Inflammatory macrophage treated with lipopolysaccharide for 4 hours (primary cell): ENCODE measurements at places on chromosomes 5 and 9.

- DNase-seq, result peak; percentile 98
Observed at GRCh38 chr9:124218438-124218982, 39.2 kb upstream of the NEK6 start.

GRCh38 chr9:8020186-8020585 is 220.6 kb upstream of the DMAC1 start:
- no peak for DNase-seq

DNA sequence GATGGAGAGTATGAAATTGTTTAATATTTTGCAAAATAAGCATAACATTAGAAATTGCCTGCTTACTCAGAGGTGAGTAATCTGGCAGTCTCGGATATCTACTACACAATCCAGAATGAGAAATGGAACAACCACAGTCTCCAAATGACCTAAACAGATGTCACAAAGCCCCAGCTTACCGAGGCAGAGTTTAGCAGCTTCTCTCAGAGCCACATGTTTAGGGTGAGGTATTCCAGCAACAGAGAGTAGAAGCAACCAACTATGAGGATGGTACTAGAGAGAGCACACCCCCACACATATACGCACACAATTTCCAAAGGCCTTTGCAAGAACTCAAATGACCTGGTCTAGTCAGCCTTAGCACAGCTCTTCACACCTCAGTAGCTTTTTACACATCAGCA is 122.7 kb upstream of the LPAR1 start:
- peak; percentile 75 for DNase-seq

DNA sequence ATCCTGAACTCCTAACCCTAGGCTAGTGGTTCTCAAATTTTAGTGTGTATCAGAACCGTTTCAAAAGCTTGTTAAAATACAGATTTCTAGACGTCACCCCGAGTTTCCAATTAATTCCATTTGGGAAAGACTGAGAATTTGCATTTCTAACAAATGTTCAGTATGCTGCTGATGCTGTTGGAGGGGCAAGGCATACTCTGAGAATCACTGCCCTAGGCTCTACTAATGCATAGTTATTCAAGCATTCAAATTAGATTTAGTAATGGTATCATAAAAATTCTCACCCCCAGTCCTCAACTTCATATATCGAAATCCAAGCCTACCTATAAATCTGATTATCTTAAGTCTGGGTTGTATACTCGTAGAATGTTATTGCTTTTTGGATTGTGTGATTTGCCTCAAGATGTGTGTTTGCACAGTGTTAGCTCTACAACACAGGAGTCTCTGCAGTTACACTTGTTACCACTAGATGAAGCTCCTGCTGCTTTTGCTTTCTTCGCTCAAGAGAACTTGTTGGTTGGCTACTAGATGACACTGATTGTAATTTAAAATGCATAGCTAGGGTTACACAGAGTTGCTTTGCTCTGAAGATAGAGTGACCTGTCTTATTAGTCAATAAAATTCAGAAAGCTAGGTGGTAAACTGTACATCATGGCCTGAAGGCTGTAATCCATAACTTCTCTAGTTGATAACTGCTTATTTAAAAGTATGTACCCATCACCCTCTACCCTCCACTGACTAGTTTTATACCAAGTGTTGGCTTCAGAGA is 7.5 kb upstream of the ERAP2 start:
- peak; percentile 78 for DNase-seq

- DNase-seq, result no peak
Observed at GRCh38 chr5:16135003-16135402, 44.6 kb downstream of the MARCHF11 start.

GRCh38 chr5:88660947-88661805 is 221.8 kb downstream of the MEF2C start:
- DNase-seq, result peak; percentile 21

- DNase-seq, result no peak
Observed at GRCh38 chr9:18520416-18521047, 46.6 kb downstream of the ADAMTSL1 start.

DNA sequence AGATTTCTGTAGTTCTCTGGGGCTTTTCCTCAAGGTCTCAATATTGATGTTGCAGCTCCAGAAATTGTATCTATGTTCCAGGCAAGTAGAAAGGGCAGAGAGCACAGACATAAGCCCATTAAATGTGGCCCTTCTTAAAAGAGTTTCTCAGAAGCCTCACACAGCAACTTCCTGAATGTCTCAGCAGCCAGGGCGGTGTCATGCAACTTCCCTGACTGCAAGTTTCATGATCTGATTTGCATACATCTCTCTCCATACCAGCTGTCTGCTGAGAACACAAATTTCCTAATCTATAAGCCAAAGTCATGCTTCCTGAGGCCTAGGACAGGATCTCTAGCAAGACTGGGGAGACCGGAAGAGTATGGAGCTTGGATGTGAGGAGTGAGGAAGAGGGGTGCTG is 13.0 kb downstream of the RGS7BP start:
- DNase-seq, result no peak

- DNase-seq, result no peak
Observed at GRCh38 chr9:12708562-12709298, 15.5 kb downstream of the TYRP1 start.

- no peak for DNase-seq
Observed at GRCh38 chr5:133612249-133612860, at the start of gene FSTL4. TSS of gene FSTL4 (minus strand) at chr5:133612541.

DNA sequence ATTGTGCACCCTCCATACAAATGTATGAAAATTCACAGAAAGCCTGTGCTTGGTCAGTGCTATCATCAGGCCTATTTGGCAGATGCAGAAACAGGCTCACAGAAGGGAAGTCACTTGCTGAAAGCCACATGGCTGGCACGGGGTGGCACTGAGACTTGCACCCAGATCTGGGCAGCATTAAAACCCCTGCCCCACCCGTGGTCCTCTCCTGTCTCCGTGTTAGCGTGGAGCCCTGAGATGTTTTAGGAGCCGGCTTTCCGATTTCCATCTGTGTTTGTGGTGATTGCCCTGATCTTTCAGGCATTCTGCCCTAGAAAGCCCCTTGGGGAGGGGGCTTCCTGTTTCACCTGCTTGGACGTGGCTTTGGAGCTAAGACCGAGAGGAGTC is 102.2 kb upstream of the IER5L start:
- DNase-seq, result no peak

DNA sequence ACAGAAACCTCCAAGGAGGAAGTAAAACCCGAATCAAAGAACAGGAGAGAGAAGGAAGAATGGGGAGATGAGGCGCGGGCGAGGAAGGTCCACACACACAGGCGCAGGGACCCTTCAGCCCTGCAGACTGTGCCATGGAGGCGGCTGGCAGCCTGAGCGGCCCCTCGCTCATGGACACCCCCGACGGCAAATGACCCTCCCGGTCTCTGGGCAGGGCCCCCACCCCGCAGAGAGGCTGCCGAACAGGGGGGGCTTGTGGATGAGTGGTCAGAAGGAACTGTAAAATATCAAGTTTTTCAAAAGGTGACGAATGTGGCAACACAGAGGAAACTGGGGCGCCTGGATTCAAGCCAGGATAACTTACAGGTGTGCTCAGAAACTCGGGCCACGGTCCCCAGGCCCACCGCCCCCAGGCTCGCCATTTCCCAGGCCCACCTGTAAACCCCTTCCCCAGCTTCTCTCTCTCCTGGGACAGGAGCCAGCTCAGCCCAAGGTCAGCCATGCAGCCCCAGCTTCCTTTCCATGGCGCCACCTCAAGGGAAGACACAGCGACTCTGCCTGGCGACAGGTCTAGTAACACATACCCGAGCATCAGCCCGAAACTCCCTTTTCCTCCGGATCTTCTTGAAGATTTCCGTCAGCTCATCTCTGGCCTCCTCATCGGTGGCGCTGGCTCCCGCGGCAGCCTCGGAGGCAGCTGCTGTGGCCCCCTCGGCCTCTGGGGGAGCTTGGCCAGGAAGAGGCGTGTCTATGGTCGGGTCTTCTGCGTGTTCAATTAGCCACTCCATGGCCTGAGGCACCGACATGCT is 16.5 kb downstream of the UBAC1 start:
- no peak for DNase-seq

GRCh38 chr9:127930231-127931091 is at the start of gene PIP5KL1:
TSS of gene PIP5KL1 (minus strand) at chr9:127930777. CDS start at chr9:127930752, 25 bp downstream.
- peak; percentile 76 for DNase-seq

- DNase-seq, result no peak
Observed at GRCh38 chr9:78577156-78577906, 280.4 kb downstream of the PSAT1 start.

GRCh38 chr5:26881901-26882300 is 156.5 kb downstream of the CDH9 start:
- no peak for DNase-seq

DNA sequence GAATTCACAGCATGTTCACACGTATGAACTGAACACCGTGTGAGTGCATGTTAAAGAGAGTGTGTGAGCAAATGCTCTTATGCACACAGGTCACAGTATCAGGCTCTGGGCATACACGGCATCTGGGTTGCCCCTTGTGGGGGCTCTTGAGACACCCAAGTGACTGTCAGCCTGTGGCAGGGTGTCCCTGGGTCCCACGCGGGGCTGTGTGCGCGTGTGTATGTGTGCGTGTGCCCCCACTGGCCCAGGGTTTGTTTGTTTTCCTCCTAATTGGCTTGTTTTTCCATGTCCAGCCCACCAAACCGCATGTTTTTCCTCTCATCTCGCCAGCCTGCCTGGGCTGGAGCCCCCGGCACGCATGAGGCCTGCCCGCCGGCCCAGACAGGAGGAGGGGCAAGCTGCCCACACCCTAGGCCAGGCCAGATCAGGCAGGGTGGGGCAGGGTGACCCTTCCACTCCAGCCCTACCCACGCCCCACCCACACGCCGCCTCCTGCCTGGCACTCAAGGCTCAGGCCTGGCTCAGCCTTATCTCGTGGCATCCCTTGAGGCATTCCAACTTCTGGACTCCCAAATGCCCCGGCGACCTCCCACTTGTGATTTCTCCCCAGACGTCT is 28.8 kb downstream of the CNTFR start:
- no peak for DNase-seq

DNA sequence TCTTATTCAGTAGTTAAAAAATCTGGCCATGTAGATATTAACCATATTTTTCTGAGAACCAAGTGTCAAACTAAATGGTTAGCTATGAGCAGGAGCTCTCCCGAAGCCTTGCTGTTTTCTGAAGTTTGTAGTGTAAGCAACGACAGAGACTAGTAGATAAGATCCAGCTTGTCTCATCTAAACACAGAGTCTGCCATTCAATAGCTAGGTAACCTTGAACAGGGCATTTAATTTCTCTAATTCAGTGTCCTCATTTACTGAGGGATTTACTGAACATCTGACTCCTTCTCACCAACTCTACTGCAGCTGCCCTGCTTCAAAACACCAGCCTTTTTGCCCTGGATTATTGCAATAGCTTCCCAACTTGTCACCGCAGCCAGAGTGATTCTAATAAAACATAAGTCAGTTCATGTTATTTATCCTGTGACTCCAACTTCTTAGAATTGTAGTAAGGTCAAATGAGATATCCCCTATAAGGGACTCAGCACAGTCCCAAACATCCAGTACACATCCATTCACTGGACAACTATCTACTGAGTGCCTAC is 337.0 kb downstream of the PLK2 start:
- DNase-seq, result no peak

DNA sequence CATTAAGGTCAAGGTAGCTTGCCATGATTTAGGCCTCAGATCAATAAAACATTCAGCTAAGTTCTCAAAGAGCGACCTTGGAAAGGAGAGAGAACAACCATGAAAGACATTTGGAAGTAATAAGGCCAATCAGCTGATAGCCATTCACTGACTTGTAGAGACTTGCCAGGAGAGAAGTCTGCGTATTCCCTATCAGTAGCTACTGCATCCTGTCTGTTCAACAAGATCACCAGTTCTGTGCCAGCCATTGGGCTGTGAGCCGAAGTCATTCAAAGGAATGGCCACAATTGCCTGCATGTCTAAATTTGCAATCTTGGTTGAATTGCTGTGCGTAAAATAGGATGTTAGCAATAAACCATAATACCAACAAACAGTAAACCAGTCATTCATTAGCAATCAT is 219.8 kb downstream of the FBXL7 start:
- DNase-seq, result no peak

DNA sequence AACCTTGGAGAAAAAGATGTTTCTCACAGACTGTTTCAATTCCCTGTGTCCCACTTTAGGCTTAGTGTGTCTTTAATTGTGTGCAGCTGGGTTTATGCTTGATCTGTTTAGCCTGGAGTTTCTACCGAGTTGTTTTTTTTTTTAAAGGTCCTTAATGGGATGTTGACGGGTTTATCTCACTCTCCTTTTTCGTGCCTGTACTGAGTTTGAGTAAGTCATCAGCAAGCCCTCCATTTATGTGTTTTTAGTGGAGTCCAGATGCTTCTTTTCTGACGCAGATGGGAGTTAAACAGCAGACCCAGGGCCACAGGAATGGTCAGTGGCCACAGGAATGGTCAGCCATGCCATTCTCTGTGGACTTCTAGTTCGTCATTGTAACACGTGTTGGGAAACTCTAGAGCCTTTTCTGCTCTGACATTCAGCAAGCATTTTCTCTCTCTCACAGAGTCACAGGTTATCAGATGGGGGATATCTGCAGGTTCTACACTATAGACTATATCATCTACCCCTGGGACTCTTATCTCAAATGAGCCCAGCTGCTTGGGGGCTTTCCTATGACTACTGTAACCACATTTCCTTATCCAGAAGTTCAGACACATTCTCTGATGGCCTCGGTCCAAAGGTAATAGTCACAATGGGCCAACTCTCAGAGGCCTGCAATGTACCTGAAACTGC is 190.5 kb downstream of the TTLL11 start:
- DNase-seq, result no peak

DNA sequence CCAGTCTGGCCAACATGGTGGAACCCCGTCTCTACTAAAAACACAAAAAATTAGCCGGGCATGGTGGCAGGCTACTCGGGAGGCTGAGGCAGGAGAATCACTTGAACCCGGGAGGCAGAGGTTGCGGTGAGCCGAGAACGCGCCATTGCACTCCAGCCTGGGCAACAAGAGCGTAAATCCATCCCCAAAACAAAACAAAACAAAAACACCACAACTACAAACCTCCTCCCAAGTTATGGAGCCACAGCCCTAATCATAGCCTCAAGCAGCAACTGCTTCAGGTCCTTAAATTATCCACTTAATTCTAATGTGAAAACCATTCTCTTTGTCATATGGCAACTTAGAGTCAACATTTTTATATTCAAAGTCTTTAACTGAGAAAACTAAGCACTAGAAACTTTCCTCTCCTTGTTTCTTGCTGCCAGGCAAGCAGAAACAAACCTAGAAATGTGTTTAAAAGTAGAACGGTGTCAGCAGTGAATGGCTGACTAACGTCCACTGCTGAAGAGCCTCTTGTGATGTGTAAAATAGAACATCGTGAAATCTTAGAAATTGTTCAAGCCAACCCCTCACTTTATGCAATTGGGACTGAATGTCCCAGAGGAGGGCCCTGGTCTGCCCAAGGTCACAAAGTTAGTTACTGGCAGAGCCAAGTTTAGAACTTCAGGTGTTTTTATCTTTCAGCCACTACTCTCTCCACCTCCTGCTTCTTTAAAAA is 5.7 kb downstream of the TMEM245 start:
- no peak for DNase-seq
